ENCODE measurements at places on chromosomes 16 and 17.
A peak's percentile ranks its signal among the peaks of the same experiment; 100 is the strongest.

- no peak for DNase-seq
Observed at GRCh38 chr17:7111784-7112509, 2.7 kb downstream of the ASGR2 start.

DNA sequence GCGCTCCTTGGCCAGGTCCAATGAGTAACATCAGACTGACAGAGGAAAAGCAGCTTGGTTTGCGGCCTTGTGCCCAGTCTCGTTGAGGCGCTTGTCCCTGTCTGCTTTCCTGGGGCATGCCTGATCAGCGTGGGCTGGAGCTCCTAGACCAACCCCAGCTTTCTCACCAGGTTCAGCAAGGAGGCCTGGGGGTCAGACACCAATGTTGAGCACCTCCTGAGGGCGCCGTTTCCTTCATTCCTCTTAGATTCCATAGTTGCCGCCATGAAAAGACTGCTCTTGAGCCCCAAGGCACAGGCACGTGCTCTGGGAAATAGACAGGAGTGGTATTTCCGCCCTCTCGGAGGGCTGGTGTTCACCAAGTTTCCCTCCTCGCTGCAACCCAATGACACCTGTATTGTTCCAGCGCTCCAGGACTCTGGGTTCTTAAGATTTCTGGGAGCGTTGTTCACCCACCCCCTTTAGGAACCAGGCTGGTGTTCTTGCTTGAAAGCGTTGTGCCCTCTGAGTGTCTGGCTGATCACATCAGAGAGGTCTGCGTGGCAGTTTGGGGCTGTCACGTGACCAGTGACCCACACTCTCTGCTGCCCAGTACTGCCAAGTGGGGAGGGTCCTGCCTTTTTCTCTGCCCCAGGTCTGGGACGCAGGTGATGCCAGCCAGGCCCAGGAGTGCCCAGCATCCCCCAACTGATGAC is 18.0 kb downstream of the KCTD2 start:
- no peak for DNase-seq

GRCh38 chr17:77419547-77420094 is 278.9 kb downstream of the SEC14L1 start:
- DNase-seq = no peak

GRCh38 chr17:15261258-15261801 is 3.8 kb downstream of the PMP22 start:
- DNase-seq = peak; percentile 39
